Thyroid gland (tissue), 4 donors: ENCODE measurements at places on chromosomes 1 and 21.

- H3K36me3 ChIP-seq: no peaks in the 10 kb centered on the region
- no peak overlapping the region for H3K4me3 ChIP-seq
- no peaks in the 10 kb centered on the region for H3K27me3 ChIP-seq
- H3K27ac ChIP-seq: no peak overlapping the region
- H3K4me1 ChIP-seq: no peaks in the 10 kb centered on the region
- no peak for DNase-seq
These were observed 560.1 kb downstream of the OMA1 start for GRCh38 chr1:57986432-57986831.

- no peak overlapping the region for H3K27ac ChIP-seq
- H3K4me3 ChIP-seq: peak overlapping the region; percentile 21
- H3K4me1 ChIP-seq: peaks cover 4% of the 10 kb centered on the region
- no peaks in the 10 kb centered on the region for H3K36me3 ChIP-seq
- peaks cover 12% of the 10 kb centered on the region for H3K27me3 ChIP-seq
- peak; percentile 25 for DNase-seq
These were observed 70.2 kb downstream of the FOXD2 start for GRCh38 chr1:47507881-47508701.

DNA sequence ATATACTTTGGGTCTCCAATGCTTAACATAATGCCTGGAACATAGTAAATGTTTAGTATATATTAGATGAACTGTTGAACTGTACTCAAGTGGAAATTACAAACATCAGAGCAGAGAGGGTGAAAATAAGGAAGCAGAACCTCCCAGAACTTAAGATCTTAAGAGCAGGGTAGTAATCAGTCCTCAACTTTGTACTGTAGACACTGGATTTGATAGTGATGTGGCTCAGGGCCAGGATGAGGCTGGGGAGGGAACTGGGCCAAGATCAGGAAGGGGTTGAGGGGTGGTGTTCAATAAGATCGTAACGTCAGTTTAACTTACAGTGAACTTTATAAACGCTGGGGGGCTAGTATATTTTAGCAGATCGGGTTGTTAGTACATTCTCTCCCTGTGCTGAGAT lies 15.4 kb downstream of the MPZL1 start:
- DNase-seq: no peak
- no peak overlapping the region for H3K27ac ChIP-seq
- H3K36me3 ChIP-seq: no peaks in the 10 kb centered on the region

- no peaks in the 10 kb centered on the region for H3K36me3 ChIP-seq
- no peak overlapping the region for H3K27ac ChIP-seq
- no peaks in the 10 kb centered on the region for H3K27me3 ChIP-seq
- no peak overlapping the region for H3K4me3 ChIP-seq
These were observed 89.6 kb downstream of the CCDC185 start for GRCh38 chr1:223482766-223483165.

DNA sequence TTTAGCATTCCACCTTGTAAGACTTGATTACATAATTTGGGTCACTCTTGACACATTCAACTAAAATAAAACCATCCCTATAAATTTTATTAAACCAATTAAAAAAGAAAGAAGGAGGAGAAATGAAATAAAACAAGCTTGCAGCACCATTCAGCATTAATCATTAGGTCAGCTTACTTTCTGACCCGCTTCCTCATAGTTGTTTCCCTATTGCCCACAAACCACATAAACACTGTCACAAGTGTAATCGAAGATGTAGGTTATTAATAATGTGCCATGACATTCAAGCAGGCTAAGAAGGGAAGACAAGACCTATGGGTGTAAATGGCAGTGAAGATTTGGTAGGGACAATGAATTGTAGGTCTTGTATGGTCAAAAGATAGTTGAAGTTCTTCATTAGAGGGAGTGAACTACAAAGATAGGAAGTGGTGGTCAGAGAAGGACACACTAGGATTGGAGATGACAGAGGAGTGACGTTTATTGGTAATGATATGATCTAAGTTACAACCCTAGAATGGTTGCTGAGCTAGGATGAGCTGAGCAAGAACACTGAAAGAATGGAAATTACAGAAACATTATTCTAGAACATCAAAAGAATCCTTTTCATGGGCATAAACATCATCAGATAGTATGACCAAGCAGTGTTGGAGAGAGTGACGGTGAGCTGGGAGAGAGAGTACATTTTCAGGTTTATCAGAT lies 231.5 kb downstream of the KCNT2 start:
- H3K4me3 ChIP-seq: no peak overlapping the region
- no peak overlapping the region for H3K27ac ChIP-seq
- no peaks in the 10 kb centered on the region for H3K36me3 ChIP-seq
- no peaks in the 10 kb centered on the region for H3K27me3 ChIP-seq
- no peak for DNase-seq
- peaks cover 4% of the 10 kb centered on the region for H3K4me1 ChIP-seq

DNA sequence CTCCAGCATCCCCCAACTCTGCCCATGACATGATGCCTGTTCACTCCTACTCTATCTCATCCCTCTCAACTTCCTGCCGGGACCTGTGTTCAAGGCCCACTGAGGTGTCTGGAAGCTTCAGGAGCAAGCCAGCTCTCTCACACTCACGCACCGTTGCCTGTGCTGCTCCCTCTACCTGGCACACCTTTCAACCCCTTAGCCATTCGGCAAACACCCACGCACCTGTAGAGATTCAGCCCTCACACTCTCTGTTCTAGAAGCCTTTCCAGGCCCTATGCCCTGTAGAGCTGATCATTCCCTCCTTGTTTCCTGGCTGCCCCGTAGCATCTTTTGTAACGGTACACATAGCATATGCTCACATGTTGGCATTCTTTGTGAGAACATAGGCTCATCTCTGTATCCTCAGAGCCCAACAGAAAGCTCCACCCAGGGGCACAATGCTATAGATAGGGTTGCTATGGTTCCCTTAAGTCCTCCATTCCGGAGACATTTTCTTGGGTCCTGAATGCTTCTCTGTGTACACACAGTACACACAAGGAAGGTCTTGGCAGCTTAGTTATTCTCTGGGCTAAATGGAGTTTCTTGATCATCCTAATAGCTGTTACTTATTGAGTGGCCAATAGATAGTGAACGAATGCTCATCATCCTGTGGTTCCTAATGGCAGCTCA lies 1.3 kb downstream of the C8B start:
- no peaks in the 10 kb centered on the region for H3K27me3 ChIP-seq
- H3K4me3 ChIP-seq: no peak overlapping the region
- DNase-seq: no peak
- H3K4me1 ChIP-seq: peaks cover 5% of the 10 kb centered on the region

DNA sequence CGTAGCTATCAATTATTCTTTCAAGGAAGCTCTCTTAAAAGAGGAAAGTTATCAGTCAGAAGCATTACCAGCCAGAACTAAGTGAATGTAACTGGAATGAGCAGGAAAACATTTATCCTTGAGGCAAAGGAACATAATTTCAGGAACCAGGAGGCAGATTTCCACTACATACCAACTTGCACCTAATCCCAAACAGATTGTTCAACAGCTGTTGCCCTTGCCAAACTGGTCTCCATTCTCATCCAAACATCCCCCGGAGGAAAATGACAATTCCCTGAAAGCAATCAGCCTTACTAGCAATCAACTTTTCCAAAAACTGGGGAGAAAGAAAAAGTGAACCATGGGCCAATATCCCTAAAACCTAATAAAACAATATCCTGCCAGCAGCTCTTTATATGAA lies 35.0 kb downstream of the ENAH start:
- peaks cover 8% of the 10 kb centered on the region for H3K4me1 ChIP-seq
- DNase-seq: no peak
